Panc1 (cell line): ENCODE measurements at places on chromosomes 3 and 15. TPM values are rescaled to one million over a fixed set of nuclear protein-coding genes. Genes with fewer than 3 reads are reported as not detected.

The SYNPR gene
- total RNA-seq = not detected

DNA sequence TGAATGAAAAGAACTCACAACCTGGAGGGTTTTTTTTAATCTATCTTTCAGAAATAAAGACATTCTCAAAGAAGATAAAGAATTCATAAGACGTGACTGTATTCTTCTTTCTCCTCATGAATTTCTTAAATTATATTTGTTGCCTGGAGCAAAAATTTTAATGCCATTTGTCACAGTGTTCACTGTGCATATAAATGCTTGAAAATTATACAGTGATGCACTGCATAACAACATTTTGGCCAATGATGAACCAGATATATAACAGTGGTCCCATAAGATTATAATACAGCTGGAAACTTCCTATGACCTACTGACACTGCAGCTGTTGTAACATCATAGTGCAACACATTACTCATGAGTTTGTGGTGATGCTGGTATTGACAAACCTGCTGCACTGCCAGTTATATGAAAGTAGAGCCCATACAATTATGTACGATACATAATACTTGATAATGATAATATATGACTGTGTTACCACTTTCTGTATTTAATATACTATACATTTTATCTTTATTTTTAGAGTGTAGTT lies 67.3 kb downstream of the P2RY1 start:
- DNase-seq = no peak

The GHRL gene
- total RNA-seq = not detected

DNA sequence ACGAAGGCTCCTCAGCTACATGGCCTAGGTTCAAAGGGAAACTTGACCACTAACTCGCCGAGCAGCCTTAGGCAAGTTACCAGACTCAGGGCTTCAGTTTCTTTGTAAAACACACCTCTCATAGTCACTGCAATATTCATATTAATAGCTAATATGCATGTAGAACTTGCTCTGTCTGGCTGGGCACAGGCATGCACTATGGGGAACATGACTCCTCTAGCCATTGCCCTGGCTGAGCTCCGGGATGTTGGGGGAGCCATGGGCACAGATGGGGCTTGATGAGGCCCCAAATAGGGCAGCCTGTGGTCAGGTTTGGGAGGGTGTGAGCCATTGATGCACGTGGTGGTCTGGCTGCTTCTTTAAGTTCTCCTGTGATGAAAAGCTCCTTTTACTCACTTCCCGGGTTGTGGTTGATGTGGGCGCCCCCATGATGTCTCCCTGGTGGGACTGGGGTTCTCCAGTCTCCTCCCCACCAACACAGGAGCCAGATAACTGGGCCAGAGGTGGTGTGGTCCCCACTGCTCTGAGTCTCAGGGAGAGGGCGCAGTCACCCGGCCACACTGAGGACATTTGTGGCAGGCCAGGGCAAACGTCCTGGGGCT lies 29.4 kb upstream of the DUSP7 start:
- no peak for DNase-seq
